GF-D8 (cell line): ENCODE measurements at places on chromosomes 2 and 18.

DNA sequence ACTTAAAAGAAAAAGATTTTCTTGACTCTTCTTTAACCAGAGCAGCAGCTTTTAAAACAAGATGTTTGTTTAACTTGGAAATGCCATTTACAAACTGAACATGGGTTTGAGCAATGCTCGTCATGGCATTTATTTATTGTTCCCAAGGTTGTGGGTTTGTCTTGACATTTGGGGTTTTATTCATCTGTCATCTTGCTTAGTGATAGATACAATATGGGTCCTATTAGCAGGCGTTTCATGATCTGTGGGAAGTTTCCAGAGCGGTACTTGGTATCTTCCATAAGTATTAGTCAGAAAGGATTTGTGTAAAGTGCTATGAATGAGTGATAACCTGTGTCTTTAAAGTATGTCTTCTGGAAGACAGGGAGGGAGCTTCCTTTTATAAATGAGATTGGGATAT is 29.9 kb upstream of the MGAT5 start:
- DNase-seq: no peak

GRCh38 chr2:39872748-39873147 is 93.7 kb upstream of the THUMPD2 start:
- DNase-seq: no peak

DNA sequence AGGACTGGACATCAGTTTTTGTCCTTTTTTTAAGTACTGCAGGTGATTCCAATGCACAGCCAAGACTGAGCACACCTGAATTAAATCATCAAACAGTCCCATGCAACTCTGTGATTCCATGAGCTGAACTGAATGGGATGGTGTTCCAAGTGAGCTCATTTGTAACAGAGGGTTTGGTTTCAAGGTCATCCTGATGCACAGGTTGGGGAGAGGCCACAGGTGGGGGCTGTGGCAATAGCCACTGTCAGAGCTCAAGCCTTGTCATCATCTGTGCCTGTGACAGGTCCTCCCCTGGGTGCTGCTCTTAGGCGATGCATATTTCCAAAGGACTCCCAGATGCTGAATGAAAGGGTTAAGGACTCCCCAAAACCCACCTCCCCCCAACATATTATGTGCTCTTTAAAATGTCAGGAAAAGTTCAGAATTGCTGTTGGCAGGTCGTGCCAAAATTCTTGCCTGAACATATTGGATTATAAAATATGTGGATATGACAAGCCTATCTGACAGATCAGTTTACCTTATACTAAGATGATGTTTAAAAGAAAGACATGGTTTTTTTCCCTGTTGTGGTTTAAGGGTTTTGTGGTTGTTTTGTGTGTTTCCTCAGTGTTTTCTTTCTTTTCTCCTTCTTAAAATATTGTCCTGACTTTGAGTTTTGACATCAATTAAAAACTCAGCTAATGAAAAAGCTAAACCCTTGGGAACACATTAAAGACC is 263.5 kb upstream of the SIX2 start:
- no peak for DNase-seq

DNA sequence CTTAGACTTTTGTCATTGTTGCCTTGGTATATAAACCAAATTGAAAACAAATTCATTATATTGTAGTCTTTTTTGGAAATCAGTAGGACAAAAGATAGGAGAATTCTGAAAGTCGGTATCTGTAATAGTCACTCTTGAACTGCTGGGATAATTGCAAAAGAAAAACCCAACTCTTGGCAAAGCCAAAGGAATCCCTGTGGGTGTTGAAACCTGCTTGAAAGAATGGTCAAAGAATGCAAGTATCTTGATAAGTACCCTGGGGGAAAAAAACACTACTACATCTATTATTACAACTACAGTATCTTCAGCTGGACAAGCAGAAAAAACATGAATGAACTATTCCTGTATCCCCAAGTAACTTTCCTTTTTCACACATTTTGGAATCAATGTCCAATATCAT is 7.3 kb upstream of the FAM237A start:
- DNase-seq: no peak

DNA sequence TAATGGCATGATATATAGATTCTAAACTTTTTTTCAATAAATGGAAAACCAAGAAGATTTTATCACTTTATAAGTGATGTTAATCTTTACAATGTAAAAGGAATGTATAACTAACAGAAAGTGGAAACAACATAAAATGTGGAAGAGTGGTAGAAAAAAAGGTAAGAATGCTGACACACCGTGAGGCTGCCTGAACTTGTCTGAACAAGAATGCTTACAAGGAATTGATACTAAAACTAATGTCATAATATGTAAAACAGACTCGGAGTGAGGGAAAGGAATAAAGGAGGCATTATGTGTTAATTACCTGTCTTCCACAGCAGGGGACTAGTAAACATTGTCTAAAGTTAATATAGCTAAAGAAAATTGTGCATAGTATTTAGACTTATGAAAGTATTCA is 958.8 kb upstream of the TMEFF2 start:
- DNase-seq: no peak

- no peak for DNase-seq
Observed at GRCh38 chr2:181376999-181377398, 80.2 kb upstream of the ITGA4 start.

- DNase-seq: no peak
Observed at GRCh38 chr2:108986916-108987510, 2.0 kb downstream of the EDAR start.
